IMR-90 (cell line): ENCODE measurements at places on chromosomes 13 and 19.

DNA sequence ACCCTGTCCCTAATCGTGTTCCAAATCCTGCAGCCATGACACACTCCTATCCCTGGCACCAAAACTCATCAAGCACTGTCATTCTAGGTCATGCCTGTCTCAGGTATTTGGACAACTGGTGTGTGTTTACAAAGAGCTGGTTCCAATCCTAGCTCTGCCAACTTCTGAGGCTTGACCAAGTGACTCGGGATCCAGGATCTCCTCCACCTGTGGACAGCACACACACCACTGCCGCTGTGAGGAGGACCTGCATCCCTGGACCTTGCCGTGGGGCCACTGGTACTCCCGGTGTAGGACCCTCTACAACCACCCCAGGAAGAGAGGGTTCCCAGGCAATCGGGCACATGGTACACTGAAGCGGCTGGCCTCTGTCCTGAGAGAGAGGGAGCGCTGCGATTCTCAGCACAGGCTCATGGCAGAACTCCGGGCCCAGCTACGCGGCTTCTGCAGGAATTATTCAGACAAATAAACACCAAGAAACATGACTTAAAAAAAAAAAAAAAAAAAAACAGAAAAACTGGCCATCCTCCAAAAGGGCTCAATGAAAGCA, 20.4 kb downstream of the MLLT1 start:
- DNase-seq, result peak; percentile 75

DNA sequence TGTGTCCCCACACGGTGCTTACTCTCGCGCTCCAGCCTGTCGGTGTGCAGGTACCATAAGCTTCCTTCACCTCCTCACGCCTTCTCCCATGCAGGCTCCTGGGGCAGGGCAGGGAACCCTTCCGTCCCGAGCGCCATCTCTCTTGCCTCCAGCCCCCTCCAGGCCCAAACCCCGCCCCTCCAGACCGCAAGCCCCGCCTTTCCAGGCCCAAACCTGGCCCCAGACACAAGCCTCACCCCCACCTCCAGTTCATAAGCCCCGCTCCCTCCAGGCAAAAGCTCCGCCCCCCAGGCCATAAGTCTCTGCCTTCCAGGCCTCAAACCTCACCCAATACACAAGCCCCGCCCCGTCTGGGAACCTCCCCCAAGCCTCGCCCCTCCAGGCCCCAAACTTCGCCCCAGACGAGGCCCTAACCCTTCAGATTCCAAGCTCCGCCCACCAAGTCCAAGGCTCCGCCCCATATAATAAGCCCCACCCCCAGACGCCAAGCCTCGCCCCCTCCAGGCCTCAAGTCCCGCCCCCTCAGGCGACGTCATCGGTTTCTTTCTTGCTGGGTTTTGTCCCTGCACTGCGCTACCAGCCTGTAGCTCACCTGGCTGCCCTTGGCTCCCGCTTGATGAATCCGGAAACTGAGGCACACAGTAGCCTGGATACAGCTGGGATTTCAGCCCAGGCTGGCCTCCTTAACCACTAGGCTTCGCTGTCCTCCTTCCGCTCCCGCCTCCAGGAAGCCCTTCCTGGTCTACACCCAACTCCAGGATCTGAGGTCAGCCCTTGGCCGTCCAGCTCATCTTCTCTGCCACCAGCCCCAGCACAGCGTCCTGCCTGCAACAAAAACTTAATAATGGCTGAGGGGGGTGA, 16.1 kb downstream of the MKNK2 start:
- peak; percentile 8 for DNase-seq

DNA sequence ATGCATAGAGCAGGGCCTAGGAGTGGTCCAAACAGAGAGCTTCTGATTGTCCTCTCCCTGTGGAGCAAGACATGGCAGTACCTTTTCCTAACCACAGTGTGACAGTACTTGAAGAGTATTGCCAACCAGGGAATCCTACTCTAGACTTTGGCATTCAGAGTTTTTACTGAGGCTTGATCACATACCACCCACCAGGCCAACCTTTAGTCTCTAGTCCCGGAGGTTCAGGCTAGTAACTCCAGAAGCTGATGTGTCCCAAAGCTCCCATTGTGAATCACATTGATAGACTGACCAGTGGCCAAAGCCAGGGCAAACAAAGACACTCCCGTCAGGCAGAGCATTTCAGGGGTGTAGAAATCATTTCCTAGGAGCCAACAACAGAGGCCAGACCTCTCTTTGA, 18.4 kb downstream of the IFT88 start:
- DNase-seq, result no peak

DNA sequence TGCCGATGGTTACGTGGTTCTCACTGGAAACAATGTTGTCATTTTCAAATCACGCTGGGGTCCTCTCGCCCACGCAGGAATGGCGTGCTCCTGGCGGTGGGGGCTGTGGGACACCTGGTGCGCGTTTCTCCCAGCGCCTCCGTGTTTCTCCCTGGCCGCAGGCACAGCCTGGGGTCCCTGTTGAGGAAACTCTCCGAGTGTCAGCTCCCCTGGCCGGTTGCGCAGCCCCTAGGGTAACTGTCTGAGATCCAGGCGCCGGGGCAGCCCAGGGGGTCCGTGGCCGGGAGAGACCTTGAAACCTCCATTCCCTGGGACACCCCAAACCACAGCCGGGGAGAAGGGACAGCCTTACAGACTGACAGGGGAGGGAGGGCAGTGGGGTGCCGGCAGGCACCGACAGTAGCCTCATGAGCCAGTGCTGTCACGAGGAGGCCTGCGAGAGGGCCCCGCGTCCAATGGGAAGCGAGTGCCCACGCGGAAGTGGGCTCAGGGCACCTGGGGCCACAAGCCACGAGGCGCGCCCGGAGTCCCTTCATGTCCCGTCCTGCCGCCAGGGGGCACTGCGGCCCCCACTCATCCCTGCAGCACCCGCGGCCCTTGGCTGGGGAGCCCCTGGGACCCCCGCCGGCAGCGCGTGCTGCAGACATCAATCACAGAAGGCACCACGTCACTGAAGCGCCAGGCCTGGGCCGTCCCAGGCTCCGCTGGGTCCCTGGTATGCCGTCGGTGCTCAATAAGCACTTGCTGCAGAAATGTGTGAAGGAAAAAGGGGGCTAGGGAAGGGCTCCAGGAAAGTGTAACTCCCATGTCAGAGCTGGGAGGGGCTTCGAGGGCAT, 9.5 kb downstream of the ADAMTSL5 start:
- peak; percentile 32 for DNase-seq

GRCh38 chr19:2888731-2889224, 11.9 kb upstream of the ZNF57 start:
- no peak for DNase-seq

DNA sequence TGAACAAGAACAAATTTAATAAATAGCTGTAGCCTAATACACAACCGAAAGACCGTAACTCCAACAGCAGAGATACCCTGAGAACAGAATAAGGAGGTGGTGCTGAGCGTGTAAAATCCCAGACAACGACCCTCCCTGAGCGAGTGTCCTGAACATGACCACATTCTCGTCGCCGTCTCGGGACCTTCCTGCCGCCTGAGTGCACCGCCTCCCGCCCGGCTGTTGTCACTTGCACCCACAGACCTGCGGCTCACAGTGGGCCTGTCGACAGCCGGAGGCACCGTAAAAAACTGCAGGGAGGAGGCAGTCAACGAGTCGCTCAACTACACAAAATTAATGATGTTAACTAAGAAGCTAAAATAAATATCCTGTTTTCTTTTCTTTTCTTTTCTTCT, 35.8 kb upstream of the GRTP1 start:
- DNase-seq, result no peak

GRCh38 chr19:45076851-45077730, 813 bp upstream of the ZNF296 start:
- no peak for DNase-seq

- no peak for DNase-seq
These were observed 193.0 kb upstream of the NBEA start for GRCh38 chr13:34749046-34749445.

DNA sequence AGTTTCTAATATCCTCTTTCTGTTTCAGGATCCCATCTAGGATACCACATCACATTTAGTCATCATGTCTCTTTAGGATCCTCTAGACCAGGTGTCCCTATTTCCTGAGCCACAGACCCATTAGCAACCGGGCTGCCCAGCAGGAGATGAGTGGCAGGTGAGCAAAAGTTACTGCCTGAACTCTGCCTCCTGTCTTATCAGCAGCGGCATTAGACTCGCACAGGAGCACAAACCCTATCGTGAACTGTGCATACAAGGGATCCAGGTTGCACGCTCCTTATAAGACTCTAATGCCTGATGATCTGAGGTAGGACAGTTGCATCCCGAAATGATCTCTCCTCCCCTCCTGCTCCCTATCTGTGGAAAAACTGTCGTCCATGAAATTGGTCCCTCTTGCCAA, 7.8 kb upstream of the CEBPG start:
- no peak for DNase-seq

- no peak for DNase-seq
These were observed 4.3 kb upstream of the SAMD1 start for GRCh38 chr19:14094854-14095253.

DNA sequence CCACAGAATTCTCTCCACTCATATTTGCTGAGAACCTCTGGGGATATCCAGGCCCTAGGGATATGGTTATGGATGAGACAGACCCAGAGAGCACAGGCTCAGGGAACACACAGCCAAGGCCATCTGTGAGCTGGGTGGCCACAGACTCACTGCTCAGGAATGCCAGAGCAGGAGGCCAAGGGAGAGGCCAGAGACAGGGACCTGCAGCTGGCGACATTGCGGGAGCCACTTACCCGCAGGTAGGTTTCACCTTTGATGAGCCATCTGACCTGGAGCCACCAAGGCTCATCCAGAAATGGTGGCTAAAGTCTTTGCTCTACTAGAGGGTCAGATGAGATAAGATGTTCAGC, 29.4 kb downstream of the CCNE1 start:
- DNase-seq, result no peak

- peak; percentile 95 for DNase-seq
These were observed 630 bp downstream of the COQ8B start for GRCh38 chr19:40716031-40716481.
